Fibroblast of gingiva (primary cell): ENCODE measurements at places on chromosomes 7 and 10.
A peak's percentile ranks its signal among the peaks of the same experiment; 100 is the strongest.

DNA sequence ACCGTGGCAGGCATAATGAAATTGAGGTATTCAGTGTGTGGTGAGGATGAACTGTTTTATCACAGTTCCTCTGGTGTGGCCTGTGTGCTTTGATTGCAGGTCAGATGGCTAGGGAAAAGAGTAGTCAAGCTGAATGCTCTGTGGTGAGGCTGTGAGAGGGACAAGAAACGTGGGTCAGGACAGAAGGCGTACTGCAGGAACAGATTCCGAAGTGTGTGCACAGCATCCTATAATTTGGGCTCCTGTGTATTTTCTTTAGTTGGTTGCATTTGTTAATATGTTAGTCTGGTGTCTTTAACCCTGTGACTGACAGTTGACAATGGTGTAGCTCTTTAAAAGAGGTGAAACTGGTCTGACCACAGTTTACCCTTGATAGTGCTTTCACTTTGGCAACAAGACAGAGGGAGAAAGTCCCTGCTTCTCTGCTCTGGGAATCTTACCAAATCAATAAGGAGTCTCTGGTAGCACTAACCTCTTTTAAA lies 76.5 kb downstream of the AUTS2 start:
- no peak for DNase-seq

GRCh38 chr7:29851487-29851886 lies 45.2 kb downstream of the WIPF3 start:
- no peak for DNase-seq

- DNase-seq: no peak
These were observed 85.4 kb downstream of the PCLO start for GRCh38 chr7:83077328-83077727.

- DNase-seq: peak; percentile 52
These were observed 26.7 kb upstream of the CD36 start for GRCh38 chr7:80611779-80612178.

GRCh38 chr7:95509199-95509598 lies 23.5 kb downstream of the ASB4 start:
- DNase-seq: peak; percentile 17

- DNase-seq: no peak
These were observed 74.6 kb downstream of the ORC5 start for GRCh38 chr7:104133238-104133637.

GRCh38 chr7:141071260-141071854 lies 2.5 kb upstream of the TMEM178B start:
- peak; percentile 3 for DNase-seq

- no peak for DNase-seq
These were observed 134.1 kb downstream of the FZD1 start for GRCh38 chr7:91398341-91398740.

DNA sequence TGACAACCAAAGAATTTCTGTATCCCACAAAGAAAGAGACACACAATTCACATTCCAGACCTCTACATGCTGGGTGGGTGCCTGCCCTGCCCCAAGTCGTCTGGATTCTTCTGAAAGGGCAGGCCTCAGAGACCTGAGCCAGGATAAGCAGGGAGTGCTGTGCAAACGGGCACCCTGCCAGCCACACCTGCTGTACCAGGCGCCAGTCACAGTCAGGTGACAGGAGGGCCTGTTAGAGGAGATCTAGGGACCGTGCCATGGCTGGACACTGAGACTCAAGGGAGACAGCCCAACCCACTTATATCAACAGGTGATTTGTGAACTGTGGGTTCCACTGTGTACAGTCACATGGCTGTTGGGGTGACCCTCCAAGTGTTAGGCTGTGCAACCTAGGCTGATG lies 103.1 kb upstream of the AFAP1L2 start:
- no peak for DNase-seq

- DNase-seq: no peak
These were observed 298.3 kb downstream of the PTEN start for GRCh38 chr10:88161756-88162155.

DNA sequence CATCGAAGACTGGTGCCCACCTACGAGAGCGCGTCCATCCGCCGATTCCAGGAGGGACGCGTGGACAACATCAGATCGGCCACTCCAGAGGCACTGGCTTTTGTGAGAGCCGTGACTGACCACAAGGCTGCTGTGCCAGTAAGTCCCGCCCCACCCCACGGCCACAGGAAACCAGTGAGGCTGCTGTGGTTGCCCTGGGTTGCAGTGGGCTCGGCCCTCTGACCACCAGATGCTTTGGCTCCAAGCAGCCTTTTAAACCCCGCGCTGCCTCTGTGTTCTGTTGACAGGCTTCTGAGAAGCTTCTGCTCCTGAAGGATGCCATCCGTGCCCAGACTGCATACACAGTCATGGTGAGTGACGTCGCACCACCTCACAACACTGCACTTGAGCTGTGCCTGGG lies 24.4 kb upstream of the C10orf53 start:
- no peak for DNase-seq

- DNase-seq: no peak
These were observed 128.1 kb upstream of the ANK3 start for GRCh38 chr10:60517805-60518204.

DNA sequence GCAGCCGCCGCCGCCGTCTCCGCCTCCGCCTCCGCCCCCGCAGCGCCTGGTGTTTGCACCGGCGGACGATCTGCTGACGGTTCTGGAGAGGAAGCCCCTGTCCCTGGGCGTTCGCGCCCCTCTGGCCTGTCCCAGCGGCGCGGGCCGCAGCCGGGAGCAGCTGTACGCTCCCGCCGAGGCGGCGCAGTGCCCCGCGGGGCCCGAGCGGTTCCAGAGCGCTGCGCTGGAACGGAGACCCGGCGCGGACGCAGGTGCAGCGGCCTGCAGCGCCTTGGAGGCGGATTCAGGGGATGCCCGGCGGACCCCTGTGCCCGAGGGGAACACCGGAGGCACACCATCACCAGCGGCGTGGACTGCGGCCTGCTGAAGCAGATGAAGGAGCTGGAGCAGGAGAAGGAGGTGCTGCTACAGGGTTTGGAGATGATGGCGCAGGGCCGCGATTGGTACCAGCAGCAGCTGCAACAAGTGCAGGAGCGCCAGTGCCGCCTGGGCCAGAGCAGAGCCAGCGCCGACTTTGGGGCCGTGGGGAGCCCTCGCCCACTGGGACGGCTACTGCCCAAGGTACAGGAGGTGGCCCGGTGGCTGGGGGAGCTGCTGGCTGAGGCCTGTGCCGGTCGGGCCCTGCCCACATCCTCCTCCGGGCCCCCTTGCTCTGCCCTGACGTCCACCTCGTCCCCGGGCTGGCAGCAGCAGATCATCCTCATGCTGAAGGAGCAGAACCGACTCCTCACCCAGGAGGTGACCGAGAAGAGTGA lies 24.8 kb upstream of the ZNF735 start:
- DNase-seq: no peak

- no peak for DNase-seq
These were observed 578 bp downstream of the HTRA1 start for GRCh38 chr10:122461729-122462532.

DNA sequence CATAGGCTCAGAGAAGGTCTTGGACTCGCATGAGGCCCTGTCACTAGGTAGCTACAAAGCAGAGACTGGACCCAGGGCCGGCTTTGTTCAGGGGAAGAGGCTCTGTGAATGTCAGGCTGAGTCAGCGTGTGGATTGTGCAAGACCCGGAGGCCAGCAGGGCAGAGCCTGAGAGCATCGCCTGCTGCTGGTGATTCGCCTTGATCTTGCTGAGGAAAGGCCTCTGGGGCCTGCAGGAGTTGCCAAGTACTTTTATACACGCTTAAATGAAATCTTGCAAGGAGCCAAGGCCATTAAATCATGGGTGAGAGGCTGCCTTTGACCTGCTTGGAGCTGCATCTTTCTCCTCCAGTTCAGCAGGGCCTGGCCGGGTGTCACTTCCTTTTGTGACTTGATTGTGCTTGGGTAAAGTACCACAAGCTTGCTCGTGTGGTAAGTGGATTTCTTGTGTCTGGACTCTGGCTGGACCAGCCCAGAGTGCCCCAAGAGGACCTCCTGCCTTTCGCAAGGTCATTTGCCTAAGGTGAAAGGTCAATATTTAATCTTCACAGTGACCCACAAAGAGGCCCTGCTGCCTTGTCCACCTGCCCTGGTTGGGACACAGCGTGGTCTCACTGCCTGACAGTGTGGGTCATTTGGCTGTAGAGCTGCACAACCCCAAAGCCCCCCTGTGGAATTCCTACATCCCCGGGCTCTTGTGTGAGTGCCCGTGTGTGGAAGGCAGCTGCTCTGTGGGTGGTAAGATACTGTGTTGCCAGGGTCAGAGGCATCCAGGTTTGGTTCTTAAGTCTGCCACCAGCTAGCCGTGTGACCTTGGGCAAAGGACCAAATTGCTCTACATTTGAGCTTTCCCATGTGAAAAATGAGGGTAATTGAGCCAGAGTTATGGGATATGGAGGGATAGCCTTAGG lies 38.6 kb upstream of the SH2D4B start:
- DNase-seq: peak; percentile 99

DNA sequence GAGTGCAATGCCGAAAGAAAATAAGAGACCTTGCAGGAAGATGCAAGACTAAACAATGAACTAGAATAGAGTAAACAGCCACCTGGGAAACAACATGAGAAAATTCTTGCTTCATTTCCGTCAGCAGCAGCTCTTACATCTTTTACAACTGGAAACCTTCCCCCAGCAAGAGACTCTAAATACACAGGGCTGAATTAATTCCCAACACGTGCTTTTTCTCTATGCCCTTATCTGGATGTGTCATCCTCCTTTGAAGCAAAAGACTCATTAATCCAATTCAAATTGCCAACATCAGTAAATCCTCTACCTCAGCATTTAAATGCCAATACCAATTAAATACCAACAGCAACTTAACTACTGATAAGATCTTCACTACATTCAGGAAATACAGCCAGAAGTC lies 99.0 kb upstream of the PDE1C start:
- no peak for DNase-seq

DNA sequence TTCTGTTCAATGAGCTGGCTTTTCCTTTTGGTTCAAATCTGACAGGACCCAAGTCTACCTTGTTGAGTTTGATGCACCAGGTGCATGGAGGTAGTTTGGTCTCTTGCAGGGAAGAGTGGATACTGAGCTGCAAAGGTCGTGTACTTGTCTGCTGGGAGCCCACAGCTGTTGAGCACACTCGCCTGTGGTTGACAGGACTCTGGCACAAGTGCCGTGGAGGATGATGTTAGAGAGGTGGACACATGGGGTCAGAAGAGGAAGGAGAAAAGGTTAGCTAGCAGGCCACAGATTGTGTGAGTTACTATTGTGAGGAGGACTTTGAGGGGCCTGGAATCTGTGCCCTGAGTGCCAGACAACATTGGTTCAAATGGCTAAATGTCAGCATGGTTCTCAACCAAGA lies 197.3 kb downstream of the CREB5 start:
- DNase-seq: no peak
